Stimulated activated CD4-positive, alpha-beta T cell treated with anti-CD3 and anti-CD28 coated beads, Interleukin-1b, Interleukin-23, amount 100 ng/mL, for 4 hours (primary cell): ENCODE measurements at places on chromosomes 7 and 10.

DNA sequence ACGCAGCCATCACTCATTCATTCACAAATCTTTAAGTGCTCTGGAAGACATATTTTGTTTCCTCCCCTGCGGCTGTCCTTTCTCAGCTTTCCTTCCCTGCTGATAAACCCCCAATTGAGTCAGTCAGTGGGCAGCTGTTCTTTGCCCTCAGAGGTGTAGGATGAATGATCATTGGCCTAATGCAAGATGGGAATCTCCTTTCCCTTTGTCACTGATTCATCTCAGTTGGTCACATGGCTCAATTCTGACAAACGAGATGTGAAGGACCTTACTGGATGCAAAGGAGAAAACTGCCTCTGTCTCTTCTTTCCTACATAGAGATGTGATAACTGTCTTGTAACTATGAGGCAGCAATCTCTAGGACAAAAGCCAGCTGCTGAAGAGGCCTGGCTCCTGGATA is 44.6 kb downstream of the COL28A1 start:
- no peak for DNase-seq

- DNase-seq = no peak
Observed at GRCh38 chr7:128215739-128216138, 25.3 kb upstream of the LEP start.

DNA sequence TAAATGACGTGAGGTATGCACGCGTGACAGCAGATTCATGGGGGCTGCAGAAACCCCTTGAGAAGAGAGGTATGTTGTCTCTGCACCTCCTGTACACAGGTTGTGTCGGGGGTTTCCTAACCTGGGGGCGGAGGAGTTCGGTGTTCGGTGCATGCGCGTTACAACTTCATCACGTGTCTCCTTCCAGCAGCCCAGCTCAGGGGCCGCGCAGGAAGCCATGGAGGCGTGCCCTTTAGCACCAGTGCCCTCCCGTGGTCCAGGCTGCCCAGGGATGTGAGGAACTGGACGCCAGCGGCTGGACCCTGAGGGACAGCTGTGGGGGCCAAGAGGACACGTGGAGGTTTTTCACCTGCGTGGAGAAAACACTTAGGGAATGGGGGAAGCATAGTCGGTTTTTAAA is 186.4 kb downstream of the EBF3 start:
- DNase-seq = no peak

DNA sequence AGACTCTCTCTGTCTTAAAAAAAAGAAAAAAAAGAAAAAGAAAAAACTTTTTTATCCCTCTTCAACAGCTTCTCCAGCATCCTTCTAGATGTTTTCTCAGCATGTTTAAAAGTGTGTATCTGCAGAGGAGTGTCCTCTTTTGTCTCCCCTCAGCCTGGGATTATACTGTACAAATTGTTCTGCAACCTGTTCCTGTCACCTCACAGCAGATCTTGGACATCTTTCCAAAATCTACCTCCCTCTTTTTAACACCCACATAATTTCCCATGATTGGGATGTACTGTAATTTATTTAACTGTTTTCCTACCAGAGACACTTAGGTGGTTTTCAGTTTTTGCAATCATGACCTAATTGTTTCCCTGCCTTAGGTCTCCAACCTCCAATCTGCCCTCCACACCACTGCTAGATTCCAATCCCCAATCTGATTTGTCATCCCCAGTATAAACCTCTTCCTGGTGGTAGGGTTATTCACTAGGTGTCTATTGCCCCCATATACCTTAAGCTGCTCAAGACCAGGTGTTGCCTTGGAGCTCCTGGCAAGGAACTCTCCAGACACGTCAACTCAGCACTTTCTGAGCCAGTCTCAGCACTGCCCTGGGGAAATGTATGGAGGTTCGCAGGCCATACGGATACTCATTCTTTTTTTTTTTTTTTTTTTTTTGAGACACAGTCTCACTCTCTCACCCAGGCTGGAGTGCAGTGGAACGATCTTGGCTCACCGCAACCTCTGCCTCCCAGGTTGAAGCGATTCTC is 17.6 kb upstream of the DDIT4 start:
- no peak for DNase-seq

- no peak for DNase-seq
Observed at GRCh38 chr10:23070913-23071218, 24.5 kb upstream of the MSRB2 start.

DNA sequence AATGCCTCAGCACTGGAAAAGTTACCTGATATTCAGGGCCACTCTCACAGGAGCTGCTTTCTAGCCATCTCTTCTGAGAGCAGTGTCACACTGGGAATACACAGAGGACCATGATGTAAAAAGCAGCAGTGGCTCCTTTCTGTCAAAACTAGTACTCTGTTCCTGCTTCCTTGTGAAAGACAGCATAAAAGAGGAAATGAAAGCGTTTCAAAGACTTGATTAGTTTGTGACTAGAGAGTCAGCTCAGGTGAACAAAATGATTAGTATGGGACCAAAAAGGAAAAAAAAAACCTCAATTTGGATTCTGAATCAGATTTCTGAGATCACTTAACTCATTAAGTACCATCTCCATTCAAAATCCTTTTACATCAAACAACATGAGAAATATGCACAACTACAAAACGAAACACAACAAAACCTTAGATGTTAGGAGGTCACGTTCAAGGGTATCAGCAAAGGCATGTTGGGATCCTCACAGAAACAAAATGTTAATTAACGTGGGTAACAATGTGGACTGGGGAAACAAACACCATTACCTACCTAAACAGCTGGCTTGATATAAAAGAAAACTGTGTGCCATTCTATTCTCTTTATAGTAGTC is 103.7 kb downstream of the MACC1 start:
- no peak for DNase-seq

- no peak for DNase-seq
Observed at GRCh38 chr7:102066476-102066875, 220.2 kb upstream of the SH2B2 start.

GRCh38 chr7:126755381-126755780 is 497.4 kb downstream of the GRM8 start:
- DNase-seq = no peak

GRCh38 chr10:51487576-51487975 is 211.8 kb downstream of the CSTF2T start:
- DNase-seq = no peak

GRCh38 chr7:7527047-7527446 is 8.6 kb downstream of the COL28A1 start:
- DNase-seq = no peak

DNA sequence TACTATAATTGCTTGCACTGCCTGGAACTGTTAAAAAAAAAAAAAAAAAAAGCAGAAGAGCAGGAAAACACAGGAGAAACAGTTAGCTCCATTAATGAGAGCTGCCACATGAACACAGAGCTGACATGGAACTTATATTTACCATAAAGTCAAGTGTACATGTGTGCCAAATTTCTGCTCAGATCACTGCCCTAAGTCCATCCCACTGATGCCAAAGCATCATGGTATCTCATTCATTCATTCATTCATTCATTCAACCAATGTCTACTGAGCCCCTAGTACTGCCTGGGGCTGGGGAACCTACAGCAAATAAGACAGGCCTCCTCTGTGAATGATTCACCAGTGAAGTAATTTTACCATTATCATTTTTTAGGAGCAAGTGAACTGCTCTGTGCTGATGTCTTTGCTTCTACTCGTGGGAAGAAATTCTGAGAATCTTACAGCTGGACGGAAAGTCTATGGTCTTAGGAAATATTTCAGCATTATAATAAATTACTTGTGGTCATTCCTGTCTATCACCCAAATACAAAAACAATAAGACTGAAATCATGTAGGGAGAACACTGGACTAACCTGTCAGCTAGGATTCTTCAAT is 58.8 kb upstream of the ABLIM1 start:
- no peak for DNase-seq

- DNase-seq = no peak
Observed at GRCh38 chr10:26665080-26666048, 32.1 kb upstream of the PDSS1 start.

GRCh38 chr7:24133691-24134090 is 150.3 kb upstream of the NPY start:
- DNase-seq = no peak

DNA sequence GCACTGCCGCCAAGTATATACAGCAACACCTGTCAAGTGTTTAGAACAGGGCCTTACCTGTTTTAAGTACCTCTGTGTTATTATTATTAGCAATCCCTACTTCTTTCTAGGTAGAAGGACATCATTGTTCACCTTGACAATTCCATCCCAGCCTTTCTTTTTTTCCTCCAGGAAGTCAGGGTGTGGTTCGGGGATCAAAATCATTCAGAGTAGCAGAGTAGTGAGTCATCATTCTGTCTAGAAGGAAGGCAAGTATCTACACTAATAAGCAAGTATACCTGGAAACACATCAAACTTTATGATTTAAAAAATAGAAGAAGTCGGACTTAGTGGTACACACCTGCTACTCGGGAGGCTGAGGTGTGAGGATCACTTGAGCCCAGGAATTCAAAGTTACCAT is 25.5 kb upstream of the CAPZA2 start:
- no peak for DNase-seq

DNA sequence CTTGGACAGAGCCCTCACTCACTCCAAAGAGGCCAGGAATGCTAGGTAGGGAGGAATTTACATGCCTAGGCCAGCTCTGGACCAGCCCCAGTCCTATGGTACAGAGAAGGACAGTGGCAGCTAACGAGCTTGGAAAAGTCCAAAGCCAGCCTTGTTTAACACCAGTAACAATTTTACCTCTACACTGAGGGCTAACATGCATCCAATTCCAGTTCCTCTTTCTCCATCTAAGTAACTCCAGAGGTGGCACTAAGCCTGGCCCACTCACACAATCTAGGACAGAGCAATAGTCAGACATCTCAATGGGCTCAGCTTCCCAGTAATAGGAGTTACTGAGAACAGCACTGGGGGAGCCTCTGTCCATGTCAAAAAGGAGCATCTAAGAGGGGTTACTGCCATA is 5.7 kb upstream of the LCOR start:
- no peak for DNase-seq

DNA sequence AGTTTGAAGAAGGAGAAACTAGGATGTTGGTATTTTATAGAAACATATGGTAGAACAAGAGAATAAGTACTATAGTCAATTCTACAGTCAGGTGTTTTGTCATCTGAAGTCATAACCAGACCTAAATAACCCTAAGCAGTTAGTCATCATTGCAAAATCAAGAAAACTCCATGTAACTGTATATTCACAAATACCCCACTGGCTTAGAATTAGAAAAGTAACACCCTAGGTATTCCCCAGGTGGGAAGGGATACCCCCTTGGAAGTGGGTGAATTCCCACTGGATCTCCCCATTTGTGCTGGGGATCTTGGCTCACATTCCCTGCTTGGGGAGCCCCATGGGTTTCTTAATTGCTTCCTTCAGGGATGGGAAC is 45.9 kb upstream of the ITGB8 start:
- DNase-seq = no peak

DNA sequence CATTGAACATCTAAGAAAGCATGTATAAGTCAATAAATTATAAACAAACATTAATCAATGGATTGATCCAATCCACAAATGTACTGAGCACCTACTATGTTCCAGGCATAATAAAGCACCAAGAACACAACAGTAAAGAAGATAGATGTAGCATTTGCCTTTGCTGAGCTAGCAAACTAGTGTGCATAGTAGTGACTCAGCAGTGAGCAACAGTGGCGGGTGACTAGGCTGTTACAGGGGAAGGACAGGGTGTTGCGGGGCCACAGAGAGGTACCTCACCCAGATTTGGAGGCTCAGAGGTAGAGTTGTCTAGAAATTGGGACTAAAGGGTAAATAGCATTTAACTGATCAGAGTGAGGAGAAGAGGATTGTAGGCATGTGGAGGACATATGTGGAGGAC is 83.6 kb downstream of the NXPH1 start:
- DNase-seq = no peak

- no peak for DNase-seq
Observed at GRCh38 chr10:29585488-29585976, 49.2 kb downstream of the SVIL start.

GRCh38 chr7:155459700-155460461 is 2.0 kb downstream of the EN2 start:
- no peak for DNase-seq

- peak; percentile 15 for DNase-seq
Observed at GRCh38 chr7:149414745-149415390, 46.0 kb downstream of the ZNF777 start.

- DNase-seq = no peak
Observed at GRCh38 chr10:61812052-61812721, 89.3 kb upstream of the ARID5B start.

- DNase-seq = no peak
Observed at GRCh38 chr10:82400841-82401240, 525.8 kb downstream of the NRG3 start.

DNA sequence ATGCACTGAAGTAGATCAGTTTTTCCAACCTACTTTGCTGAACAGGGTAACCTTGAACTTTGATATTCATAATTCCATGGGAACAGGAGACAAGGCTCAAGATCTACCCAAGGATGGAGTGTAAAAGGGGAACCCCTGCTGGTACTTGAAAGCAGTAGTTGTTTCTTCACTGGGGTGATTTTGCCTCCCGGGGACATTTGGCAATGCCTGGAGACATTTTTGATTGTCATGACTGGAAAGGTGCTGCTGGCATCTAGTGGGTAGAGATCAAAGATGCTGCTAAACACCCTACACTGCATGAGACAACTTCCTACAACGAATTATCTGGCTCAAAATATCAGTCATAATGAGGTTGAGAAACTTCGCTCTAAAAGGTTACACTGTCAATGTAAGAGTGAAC is 214.8 kb upstream of the CTBP2 start:
- DNase-seq = no peak

DNA sequence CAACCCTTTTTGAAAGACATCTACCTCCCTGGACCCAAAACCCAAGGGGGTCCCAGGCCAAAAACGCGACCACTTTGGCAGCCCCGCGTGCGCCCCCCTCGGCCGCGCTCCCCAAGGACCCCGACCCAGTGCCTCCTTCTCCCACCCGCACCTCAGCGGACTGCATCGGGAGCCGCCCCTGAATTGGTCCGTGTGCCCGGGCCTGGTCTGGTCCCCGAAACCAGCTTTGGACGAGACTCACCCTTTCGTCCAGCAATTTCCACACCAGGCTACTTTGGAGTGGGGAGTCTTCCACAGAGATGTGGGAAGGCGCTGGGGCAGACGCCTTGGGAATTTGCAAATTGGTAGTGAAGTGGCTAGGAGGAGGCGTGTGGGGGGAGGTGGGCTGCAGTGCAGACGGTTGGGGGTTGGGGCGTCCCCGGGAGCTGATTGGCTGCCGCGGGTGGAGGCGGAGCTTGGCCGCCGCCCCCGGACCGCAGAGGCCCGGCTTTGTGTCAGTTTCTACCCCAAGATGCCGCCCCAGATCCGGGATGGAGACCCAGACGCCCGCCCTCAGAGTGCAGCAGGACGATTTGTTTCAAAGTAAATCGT is 16.9 kb downstream of the TCAF1 start:
- no peak for DNase-seq

DNA sequence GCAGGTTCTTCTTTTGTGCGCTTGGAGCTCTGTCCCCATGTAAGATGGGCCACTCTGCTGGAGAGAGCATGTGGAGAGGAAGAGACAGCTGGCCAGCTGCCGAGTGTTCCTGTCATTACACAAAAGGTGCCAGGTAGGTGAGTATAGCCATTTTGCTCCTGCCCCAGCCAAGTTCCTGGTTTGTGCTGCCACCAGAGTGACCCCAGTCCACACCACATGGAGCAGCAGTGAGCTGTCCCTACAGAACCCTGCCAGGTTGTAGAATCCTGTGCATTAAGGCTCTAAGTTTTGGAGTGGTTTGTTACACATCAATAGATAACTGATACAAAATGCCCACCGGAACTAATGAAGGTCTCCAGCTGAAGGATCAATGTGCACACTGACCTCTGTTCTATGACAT is 84.6 kb upstream of the GHITM start:
- DNase-seq = no peak

- DNase-seq = no peak
Observed at GRCh38 chr10:102946992-102947391, 28.9 kb downstream of the CNNM2 start.
